HepG2 (cell line): ENCODE measurements at places on chromosomes 5 and 9.
A peak's percentile ranks its signal among the peaks of the same experiment; 100 is the strongest.

DNA sequence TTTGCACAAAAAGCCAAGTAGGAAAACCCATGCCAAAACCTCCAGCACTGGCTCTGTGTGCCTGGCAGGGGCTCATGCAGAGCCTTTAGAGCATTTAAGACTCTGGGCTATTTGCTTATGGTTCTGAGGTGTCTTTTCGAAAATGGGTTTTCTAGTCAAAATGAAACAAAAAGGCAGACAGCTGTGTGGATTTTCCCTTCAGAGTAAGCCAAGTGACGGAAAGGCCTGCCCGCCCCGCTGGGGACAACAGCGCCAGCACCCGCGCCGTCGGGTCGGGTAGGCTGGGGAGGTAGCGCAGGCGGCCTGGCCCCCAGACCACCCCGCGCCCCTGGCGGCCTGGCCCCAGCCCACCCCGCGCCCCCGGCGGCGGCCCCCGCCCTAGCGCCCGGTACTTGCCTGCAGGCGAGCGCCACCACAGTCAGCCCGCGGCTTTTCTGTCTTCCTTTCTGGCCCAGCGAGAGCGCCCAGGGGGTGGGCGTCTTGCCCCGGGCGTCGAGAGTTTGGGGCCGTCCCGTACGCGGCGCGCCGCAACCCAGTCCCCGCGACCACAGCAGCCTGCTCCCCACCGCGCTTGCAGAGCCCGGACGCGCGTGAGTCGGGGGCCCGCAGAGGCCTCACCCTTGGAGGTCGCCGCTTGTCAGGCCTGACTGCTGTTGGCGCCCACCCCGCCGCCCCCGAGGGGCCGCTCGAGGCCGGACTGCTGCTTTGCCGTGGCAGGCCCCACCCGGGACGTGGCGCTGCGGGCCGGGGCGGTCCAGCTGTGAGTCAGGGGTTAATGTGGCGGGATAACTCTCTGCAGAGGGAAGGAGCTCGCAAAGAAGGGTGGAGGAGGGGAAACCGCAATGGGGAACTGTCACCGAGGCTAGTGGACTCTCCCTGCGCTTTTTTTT is at the start of gene TICAM2:
TSS of gene TICAM2 (minus strand) at position 779 of the 890 bp plus-strand sequence. CDS start 21,223 bp downstream, outside the sequence.
- no peak for DNase-seq

DNA sequence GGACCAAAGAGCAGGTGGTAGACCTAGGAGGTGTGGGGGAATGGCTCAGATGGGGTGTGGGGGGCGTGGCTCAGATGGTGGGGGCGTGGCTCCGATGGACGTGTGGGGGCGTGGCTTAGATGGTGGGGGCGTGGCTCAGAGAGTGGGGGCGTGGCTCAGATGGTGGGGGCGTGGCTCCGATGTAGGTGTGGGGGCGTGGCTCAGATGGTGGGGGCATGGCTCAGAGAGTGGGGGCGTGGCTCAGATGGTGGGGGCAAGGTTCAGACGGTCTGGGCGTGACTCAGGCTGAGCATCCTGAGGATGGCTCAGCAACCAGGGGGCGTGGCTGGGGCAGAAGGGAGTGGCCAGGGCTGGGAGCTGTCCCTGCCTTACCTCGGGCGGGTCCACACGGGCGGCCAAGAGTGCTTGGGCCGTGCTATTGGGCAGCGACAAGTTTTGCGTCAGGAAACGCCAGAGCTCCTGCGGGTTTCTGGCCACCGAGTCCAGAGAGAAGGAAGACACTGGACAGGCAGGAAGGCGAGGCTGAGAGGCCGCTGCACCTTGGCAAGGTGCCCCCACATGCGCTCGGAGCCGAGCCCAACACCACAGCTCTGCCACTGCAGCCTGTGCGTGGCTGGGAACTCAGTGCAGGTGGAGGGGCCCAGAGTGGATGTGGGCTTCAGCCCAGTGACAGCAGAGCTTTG is 5.9 kb downstream of the ABCA2 start:
- peak; percentile 88 for DNase-seq

DNA sequence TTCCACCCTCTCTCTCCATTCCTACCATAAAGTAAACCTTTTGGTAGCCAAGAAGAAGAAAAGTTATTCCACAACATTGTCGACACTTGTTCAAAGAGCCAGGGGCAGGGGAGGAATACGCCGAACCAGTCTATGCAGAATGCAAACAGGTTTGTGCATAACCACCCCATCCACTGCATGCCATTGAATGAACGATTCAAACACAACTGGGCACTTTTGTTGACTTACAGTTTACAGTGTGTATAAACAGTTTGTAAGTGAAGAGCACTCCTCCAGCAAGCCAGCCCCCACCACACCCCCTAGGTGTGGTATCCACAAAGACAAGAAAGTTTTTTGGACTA is 6.8 kb upstream of the S1PR3 start:
- DNase-seq: no peak

DNA sequence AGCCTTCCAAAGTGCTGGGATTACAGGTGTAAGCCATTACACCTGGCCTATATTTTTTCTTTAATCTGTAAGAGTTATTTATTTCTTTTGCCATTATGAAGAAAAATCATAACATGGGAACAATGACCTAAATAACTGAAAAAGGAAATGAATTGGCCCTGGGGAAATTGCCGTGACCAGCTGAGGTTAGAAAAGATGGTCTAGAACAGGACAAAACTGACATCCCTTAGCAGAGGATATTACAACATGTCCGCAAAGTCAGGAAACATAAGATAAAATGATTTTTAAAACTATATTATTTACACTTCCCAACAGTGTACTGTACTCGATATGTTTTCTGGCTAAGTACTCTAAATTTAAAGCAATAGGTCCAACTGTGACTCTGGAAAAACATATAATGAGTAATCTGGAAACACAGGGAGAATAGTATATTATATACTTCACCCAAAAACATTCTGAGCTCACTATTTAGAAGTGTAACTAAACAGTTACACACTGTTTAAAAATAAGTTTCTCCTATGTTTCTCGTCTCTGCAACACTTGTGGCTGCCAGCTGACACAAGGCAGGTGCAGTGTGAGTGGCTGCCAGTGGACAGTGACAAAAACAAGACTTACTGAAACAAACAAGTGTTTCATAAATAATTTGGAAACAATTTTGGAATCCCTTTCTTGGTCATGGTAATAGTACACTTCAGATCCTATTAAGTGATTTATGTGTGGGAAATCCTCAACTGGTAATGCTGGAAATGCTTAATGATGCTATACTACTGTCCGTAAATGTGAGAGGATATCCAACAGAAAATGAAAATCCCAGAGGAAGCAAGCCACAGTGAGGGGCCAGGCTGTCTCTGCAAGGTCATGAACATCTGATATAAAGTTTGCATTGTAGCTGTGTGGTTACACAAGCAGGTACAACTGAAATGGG is 69.1 kb downstream of the C9orf85 start:
- no peak for DNase-seq

DNA sequence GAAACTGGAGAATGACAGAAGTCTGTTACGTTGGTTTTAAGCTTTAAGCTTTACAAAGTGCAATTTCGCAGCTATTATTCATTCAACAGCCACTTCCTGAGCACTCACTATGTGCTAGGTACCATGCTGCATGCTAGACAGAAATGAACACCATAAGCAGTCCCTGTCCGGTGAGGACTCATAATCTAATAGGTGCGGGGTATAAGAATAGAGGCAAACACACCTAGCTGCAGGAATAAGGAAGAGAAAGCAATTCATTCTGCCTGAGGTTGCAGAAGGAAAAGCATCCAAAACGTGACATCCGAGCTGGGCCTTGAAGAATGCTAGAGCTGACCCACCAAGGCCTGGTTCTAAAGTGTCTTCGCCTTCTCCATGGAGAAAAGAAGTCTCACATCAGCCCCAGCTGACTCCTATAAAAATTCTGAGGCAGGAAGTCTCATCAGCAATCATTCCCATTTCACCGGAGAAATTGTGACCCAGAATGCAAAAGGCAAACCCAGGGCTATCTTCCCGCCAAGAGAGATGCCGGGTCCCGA is 542 bp downstream of the FKBP15 start:
- no peak for DNase-seq

DNA sequence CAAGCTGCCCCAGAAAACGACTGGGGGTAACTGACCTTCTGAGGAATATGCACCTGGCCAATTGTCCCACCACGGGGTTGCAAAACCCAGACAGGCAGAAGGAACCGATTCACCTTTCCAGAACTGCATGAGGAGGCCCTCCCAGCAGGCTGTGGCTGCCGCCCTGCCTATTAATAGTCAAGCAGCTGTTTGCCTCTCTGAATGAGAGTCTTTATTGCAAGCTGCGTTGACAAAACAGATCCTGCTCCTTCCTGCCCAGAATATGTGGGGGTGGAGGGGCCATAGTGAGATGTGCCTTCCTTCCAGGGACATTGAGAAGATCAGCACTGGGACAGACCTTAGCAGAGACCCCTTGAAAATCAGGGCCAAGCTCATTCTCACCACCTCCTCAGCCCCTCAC is 18.3 kb upstream of the TCOF1 start:
- DNase-seq: no peak

- DNase-seq: peak; percentile 45
Observed at GRCh38 chr5:157558041-157558595, 17.5 kb downstream of the ADAM19 start.

DNA sequence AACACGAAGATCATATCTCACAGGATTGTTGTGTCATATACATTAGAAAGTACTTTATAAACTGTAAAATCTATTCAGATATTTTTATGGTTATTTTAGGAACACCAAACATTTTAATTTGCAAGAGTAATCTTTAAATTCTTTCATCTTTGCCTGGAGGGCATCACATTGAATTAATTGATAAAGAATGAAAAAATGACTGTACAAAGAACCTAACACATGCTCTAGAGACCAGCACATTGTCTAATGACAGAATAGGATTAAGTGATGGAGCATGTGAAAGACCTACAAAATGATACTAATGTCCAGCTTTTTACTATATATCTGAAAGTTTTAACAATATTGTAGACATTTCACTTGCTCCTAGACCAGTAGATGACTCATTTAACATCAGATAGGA is 88.0 kb downstream of the ZSWIM6 start:
- DNase-seq: no peak

DNA sequence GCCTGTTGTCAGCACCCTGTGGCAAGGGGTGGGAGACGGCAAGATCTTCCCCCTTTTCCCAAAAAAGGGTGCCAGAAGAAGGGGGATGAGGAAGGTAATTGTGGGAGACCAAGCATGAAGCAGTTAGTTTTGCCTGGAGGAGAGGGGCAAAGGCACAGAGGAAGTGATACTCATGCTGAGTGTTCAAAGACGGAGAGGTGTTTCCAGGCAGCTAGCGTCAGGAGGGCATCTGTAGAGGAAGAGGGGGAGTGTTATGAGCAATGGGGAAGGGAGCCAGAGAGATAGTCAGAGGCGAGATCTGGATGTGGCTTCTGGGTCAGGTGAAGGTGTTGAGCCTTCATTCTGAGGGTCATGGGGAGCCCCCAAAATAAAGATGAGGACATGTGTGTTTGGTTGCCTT is 26.9 kb upstream of the ADAM19 start:
- no peak for DNase-seq
